ENCODE measurements at places on chromosomes 3 and 15.
A peak's percentile ranks its signal among the peaks of the same experiment; 100 is the strongest.

DNA sequence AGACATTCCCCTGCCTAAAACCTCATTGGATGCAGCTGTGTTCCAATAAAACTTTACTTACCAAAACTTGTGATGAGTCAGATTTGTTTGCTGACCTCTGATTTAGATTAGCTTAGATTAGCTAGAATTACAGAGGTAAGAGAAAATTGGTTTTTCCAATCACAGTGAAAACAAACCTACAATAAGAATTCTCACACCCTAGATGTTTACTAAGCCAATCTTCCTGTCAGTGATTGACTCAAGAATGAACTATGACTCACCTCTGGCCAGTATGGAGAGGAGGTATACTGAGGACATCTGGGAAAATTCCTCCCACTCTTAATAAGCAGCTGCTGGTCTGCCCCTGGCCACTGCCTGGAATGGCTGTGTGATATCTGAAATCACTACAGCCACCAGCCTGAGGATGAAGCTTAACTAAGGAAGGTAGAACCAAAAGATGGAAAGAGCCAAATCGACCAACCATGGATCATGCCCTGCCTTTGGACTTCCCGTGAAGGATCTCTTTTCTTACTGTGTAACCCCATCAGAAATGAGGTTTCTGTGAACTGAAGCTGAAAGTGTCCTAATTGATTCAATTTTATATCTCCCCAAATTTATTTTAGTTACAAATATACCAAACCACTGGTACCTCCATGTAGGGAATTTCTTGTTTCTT, 19.0 kb upstream of the GHSR start:
- DNase-seq: no peak

DNA sequence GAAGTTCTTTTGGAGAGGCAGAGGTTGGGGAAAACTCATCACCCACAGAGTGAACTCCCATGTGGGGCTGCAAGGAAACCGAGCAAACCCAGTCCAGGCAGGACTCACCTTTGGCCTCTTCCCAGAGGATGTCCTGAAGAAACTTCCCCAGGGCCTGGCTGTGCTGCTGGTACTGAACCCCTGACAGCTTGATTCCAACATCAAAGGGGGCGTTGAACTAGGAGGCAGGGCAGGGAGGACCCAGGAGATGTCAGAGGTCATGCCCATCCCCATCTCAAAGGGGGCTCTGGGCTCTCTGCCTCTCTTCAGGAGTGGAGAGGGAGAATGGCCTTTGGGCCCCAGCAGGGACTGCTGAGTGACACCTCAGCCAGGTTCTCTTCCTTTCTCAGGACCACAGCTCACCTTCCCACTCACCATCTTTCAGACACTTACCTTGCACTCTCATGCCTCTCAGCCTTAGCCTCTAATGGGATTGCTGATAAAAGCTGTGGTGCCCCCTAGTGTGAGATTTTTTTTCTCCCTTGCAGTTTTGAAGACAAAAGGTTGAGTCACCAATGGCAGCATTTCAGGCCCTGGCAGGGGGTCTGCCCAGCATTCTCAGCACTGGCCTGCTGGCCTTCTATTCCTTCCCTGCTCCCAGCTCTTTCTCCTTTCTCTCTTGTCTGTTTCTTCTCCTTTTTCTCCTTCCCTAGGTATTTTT, 6.0 kb downstream of the GHRL start:
- no peak for DNase-seq

DNA sequence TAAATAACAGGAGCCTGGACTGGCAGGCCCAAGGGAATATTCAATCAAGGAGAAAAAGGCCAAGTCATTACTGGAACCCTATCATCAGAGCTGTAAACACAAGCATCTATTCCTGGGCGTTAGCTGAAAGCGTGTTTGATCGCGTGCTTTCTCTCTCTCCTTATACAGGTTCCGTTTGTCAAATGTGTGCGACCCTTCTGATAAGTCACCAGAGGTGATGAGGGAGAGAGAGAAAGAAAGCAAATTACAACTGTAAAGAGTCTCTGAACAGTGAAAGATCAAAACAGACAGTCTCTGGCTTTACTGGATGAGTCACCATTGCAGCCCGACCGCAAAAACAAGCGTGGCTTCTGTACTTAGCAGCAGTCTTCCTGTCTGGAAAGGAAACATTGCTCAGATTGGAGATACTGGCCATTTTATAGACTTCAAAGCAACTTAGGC, 39.5 kb upstream of the TPRG1 start:
- DNase-seq: peak; percentile 55

GRCh38 chr3:187747506-187747905, 2.2 kb upstream of the BCL6 start:
- no peak for DNase-seq

DNA sequence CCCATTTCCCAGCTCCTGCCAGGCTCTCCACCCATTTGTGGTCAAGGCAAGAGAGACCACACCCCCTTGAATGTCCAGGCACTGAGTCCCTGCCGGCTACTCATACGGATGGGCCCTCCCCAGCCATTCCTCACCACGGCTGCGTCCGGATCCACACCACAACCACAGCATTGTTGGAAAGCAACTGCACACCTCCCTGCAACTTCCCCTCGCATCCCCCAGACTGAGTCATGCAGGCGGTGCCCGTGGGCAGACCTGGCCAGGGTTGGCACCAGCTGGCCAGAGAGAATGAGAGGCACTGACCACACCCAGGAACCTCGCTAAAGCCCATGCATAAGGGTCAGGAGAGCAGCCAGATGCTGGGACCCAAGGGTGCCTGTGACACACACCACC, 30.5 kb downstream of the LOXL1 start:
- DNase-seq: no peak

GRCh38 chr3:197953881-197954280, 3.9 kb downstream of the RPL35A start:
- DNase-seq: no peak

DNA sequence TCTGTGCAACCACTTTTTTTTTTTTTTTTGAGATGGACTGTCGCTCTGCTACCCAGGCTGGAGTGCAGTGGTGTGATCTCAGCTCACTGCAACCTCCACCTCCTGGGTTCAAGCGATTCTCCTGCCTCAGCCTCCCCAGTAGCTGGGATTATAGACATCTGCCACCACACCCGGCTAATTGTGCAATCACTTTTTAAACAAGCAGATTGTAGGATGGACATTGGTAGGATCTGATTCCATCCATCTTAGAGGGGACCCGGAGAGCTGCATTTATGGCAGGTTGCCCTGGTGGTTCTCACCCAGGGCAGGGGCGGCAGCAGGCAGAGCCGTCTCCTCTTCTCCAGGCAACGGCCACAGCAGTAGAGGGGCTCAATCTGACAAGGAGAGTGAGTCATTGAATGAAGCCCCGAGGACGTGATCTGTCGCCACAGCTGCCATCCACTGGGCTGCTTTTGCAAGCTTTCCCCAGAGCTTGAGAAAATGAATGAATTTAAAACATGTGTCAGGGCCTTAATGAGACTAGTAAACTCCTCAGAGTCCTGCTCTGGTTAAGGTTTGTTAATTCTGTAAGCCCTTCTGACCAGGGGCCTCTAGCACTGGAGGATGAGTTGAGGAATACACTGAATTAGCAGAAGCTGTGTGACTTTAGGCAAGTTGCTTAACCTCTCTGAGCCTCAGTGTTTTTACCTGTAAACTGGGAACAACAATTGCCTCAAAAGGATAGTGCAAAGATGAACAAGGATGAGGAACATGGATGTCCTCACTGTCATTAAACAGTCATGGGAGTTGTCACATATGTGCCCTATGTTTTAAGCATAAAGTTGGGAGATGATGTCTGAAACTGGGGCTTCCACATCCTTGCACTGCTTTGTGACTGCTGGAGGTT, 129.1 kb downstream of the ASB7 start:
- no peak for DNase-seq

- DNase-seq: no peak
These were observed 84.2 kb upstream of the SLC4A7 start for GRCh38 chr3:27568393-27568792.

- DNase-seq: no peak
These were observed 233.8 kb downstream of the NTRK3 start for GRCh38 chr15:88022716-88023115.

GRCh38 chr3:18501679-18502343, 76.7 kb upstream of the SATB1 start:
- DNase-seq: no peak

GRCh38 chr3:187522293-187522692, 147.9 kb downstream of the SST start:
- DNase-seq: no peak

- no peak for DNase-seq
These were observed 8.0 kb downstream of the GABRR3 start for GRCh38 chr3:98027085-98027446.

GRCh38 chr3:163671201-163671600, 1407.1 kb downstream of the SI start:
- no peak for DNase-seq

- DNase-seq: no peak
These were observed 198.6 kb upstream of the NR2E3 start for GRCh38 chr15:71611553-71612396.

DNA sequence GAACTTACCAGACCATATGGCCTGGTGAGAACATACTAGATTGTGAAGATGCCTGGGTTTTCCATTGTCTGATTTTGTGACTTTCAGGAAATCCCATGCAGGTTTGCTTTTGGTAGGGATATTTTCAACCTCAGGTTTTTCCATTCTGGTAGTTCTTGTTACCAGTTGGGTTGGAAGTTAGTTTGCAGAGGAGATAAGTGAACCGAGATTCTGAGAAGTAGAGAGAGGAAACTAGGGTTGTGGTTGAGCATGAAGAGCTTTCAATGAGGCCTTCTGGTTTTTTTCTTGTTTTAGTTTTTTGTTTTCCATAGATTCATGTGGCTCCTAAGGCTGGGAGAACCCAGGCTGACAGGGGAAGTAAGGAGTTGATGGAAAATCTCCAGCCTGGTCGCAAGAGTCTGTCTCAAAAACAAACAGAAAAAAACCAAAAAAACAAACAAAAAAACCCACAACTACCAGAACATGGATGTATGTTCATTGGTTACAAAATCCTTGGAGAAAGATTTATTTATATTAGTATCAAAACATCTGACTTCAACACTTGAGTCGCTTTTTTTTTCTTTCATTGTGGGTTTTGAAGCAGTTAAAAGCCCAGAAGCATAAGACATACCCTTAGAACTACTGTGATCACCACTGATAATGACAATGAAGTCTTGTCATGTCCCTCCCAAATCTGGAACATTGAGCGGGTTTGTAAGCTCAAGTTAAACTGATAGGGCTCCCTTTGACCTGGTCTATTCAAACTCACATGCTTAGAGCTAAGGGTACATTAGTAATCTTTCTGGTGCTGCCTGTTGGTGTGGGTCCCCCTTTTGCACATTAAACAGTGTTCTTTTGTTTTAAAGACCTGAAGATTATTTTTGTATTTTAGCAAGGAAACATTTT, 3.2 kb downstream of the GPR171 start:
- no peak for DNase-seq

DNA sequence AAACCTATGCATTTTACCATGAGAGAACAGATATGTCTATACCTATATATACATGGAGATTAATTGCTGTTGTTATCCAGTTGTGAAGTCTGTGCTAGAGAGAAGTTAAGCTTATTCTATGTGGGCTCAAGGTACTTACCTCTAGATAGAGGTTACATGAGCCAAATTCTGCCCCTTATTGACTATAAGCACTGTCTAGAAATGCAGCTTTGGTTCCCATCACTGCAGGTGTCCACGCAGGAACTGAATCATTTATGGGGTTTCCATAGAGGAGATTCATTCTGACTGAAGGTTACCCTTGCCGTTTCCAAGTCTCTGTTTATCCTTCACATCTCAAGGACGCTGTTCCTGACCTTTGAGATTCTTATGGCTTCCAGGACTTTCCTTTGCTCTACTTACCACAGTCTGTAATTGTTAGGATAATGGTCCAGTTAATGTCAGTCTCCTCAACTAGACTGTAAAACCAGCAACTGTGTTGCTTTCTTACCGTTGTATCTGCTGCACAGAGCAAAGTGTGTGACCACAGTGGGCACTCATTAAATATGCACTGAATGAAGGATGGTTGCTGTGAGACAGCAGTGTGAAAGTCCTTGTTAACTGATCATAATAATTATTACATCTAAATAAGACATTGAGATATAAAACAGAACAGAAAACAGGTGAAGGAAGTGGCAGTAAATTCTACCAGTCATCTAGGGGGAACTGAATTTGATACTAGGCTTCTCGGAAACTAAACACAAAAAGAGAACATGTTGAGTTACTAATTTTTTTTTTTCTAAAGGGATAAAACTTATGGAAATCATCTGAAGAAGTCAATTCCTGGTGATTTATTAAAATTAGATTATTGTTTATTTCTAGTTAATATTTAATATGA, 44.0 kb upstream of the BCL6 start:
- no peak for DNase-seq

DNA sequence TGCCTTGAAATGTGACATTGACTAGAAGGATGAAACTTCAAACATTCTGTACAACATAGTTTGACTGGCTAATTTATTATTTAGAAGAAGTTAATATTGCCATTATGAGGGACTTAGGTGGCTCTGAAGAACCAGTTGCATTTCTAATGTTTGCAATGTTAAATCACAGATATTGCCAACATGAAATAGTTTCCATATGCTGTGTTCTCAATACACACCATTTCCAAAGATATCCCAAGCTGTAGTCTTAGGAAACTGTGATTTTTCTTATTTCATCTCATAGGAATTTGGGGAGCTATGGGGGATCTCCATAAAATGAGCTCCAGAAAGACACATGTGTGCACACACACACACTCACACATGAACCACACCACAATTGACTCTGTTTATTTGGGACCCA, 36.3 kb downstream of the ALG1L2 start:
- no peak for DNase-seq

DNA sequence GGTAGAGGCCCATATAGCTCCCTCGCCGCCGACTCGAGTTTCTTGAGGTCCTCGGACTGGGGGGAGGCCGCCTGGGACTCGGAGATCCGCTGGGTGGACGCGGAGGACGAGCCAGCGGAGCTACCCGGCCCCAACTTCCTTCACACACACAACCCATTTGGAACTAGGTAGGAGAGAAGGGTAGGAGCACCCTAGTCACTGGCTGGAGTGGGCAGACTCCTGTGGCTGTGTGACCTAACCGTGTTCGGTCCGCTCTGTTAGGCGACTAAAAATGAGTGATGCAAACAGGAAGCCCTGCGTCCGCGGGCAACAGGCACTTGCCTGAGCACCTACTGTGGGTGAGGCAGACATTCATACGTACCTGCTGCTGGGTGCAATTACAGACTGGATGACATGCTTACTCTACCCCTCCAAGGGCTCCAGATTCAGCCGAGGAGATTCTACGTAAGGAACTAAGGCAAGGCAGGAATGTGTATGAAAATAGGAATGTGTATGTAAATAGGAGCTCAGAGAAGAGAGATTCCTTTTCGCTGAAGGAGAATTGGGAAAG, 4.6 kb upstream of the SIN3A start:
- no peak for DNase-seq

- DNase-seq: no peak
These were observed 9.4 kb downstream of the SLC6A20 start for GRCh38 chr3:45786801-45787495.

GRCh38 chr15:85718271-85718971, 76.3 kb downstream of the KLHL25 start:
- no peak for DNase-seq

GRCh38 chr15:29542994-29543393, 273.4 kb upstream of the NSMCE3 start:
- DNase-seq: no peak

- DNase-seq: no peak
These were observed 330.1 kb downstream of the ARPP21 start for GRCh38 chr3:35969406-35969805.

All from stimulated activated CD4-positive, alpha-beta T cell treated with anti-CD3 and anti-CD28 coated beads, Interleukin-12 subunit alpha, Interleukin-12 subunit beta, amount 100 ng/mL, for 24 hours (primary cell).